NCI-H510A treated with DMSO at 0.1 percent for 48 hours (cell line): ENCODE measurements at places on chromosomes 13 and 19.

DNA sequence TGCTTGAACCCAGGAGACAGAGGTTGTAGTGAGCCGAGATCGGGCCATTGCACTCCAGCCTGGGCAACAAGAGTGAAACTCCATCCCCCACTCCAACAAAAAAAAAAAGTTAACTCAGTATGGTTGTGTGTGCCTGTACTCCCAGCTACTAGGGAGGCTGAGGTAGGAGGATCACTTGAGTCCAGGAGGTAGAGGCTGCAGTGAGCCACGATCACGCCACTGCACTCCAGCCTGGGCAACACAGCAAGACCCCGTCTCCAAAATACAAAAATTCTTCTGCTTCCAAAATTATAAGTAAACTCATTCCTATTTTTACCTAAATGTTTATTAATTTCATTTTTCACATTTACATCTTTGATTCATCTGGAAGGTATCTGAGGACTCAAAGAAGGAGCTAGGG lies 14.4 kb downstream of the PNMA8A start:
- no peak for DNase-seq

DNA sequence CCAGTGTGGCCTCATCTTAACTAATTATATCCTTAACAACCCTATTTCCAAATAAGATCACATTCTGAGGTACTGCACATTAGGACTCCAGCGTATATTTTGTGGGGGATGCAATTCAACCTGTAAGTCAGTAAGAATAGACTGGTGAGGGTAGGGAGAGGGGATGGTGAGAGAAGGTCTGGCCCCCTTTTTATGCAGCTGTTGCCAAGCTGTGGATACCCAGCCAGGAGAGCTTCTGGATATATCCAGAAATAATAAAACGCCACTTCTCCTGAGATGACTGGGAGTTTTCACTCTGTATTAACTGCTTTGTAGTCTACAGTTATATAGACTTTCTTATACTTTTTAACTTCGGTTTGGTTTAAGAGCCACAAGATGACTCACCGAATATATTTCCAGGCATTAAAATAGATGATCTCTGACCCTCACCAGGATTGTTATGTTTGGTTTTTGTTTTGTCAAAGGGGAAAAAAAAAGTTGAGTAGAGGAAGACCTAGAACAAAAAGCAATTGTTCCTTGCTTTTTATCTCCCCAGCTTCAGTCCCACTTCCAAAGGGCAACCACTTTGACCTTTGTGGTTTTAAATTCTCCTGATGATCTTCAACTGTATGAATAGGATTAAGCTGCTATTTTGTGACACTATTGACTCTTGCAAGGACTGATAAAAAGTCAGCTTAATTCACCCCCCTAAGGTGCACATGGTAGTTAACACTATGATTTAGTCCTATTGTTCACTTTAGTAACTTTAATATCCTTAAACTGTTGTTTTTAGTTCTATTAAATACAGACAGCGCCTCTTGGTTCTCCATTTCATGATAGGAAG lies 3.1 kb upstream of the NEK3 start:
- DNase-seq = no peak

GRCh38 chr13:49560270-49561061 lies 24.9 kb downstream of the RCBTB1 start:
- no peak for DNase-seq

DNA sequence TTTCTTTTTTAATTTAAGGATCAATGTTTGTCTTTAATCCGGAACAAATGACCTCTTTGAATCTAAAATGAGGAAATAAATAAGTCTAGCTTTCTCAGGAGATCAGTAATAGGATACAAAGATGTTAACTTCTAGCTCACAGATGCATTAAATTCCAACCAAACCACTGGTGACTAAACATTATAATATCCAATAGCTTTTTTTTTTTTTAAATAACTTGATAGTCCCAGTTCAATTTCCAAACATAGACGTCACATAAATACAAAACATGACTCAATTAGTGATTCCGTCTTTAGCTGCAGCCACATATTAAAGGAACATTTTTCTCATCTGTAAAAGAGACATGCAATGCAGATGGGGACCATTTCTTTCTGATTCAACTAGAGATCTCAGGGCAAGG lies 390.5 kb upstream of the PCDH9 start:
- DNase-seq = no peak
